HCT116 (cell line): ENCODE measurements at places on chromosomes 3 and 15. TPM values are rescaled to one million over a fixed set of nuclear protein-coding genes. Genes with fewer than 3 reads are reported as not detected.

- H3K27me3 ChIP-seq: 0 out of 2 replicates have a peak, but pooled peaks cover 12% of the 10 kb centered on the region
- no peak overlapping the region for H3K27ac ChIP-seq
- H3K4me1 ChIP-seq: no peaks in the 10 kb centered on the region
These were observed 3.1 kb downstream of the AGBL1 start for GRCh38 chr15:86082619-86083380.

DNA sequence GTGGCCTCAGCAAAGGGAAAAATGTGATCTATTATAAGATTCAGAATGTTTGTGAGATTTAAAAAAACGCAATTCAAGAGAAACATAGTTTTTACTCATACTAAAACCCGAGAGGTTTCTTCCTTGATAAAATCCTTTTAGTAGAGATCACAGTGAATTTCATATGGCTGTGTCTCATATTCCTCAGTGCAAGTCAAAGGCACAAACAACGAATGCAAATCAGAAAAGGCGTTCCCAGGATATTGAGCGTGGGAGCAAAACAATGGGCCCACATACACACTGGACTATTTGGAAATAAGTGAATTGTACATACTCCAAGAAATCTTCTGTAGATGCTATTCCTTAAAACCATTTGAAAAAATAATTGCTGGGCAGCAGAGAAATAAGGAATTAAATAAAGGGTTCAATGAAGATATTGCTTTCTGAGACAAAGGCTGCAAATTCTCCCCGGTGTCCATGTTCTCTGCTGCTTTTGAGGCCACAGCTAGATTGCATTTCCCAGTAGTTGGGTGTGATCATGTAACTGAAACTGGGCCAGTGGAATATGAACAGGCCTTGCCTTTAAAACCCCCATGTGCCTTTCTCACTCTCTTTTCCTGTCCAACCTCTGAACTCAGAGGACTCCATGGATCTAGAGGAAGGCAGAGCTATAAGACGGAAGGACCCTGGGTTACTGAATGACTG is 144.6 kb upstream of the TBL1XR1 start:
- H3K4me1 ChIP-seq: peaks cover 46% of the 10 kb centered on the region
- no peaks in the 10 kb centered on the region for H3K36me3 ChIP-seq
- no peak overlapping the region for H3K4me3 ChIP-seq
- H3K27ac ChIP-seq: no peak overlapping the region

DNA sequence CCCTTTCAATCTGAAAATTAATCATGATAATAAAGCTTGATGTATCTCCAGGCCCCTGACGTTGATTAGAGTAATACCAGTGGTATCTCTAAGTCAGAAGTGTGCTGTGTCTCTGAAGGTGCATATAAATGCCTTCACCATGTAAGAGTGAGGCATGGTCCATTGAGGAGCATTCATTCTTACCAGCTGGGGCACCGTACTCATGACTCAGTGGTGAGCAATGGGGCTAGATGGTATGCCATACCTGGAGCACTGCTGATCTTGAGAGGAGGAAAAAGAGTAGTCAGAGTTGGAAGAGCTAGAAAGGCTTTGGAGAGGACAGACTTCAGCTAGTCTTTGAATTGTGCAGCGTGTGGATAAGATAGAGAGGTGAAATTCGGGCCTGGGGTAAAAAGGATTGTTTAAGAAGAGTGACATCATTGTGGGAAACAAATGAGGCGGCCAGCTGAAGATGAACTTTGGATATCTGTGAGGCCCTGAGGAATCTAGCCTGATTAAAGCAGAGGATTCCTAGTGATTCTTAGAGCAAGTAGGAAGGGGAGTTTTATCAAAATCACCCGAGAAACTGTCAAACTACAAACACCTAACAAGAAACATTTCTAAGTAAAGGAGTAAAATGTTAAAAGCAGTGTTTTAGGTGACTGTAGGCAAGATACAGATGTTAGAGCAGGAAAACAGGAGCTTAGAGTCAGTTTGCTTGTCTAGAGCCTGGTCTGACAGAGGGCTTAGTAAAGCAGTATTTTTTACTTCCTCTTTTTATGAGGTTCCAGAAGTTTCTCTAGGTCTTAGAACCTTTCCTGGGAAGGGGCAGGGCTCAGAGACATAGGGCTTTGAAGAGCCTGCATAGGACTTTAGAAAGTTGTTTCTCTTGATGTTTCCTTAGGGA is 13.6 kb downstream of the TMOD3 start:
- H3K4me1 ChIP-seq: peaks cover 78% of the 10 kb centered on the region
- H3K27me3 ChIP-seq: no peaks in the 10 kb centered on the region
- H3K4me3 ChIP-seq: peak overlapping the region; percentile 41
- peak; percentile 82 for DNase-seq

ILDR1 gene
- 2.9 TPM for total RNA-seq
